ENCODE measurements at places on chromosomes 11 and 22.

GRCh38 chr11:11313426-11313825 is 39.6 kb downstream of the CSNK2A3 start:
- no peak for DNase-seq

DNA sequence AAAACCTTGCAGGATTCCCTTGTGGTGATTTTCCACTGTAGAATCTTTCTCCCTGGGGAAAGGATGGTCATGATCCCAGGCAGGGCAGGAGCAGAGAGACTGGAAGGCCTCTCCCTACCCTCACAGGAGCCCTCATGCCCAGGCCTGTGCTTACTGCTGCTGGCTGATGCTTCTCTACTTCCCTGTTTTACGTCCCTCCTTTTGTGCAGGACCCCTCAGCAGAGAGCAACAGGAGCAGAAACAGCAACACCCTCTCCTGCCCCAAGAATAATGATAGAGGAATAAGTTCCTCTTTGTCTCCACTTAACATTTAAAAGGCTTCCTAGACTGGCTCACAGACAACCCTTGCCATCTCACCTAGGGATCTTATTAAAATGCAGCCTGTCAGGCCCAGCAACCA is 3.6 kb downstream of the ISX start:
- no peak for DNase-seq

DNA sequence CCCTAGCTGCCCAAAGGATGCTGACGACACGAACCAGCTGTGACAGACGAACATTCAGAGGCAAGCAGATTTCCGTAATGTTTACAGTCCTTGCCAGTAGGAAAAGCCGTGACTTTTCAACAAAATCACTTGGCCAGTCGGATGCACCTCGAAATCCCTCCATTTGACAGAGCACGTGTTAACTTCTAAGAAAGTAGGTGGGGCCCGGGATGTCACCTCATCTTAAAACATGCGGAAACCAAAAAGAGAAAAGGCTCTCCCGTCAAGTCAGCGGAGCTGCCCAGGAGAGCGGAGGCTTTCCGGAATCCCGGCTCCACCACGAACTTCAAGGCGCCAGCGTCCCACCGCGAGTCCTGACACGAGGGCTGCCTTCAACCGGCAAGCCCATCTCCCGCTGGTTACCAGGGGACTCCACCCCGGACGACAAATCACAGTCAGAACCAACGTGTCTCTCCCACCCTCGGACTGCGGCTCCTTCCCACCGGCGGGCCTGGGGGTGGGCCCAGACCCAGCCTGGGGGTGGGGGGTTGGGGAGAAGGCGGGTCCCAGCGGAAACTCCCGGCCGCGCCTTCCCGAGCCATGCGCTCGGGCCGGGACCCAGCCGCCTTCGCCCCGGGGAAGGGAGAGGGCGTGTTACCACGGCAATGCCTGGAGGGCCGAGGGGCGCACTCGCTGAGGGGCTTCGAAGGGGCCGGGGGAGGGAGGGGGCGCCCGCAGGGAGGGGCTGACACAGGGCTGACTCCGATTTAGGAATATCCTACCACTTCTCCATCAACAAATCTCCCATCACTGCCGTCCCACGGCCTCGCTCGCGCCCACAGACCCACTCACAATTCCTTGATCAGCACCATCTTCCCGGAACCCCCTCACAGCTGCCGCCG is 475 bp downstream of the PITPNB start:
- DNase-seq = peak; percentile 14

- no peak for DNase-seq
These were observed 295.6 kb downstream of the NTM start for GRCh38 chr11:131666006-131666405.

DNA sequence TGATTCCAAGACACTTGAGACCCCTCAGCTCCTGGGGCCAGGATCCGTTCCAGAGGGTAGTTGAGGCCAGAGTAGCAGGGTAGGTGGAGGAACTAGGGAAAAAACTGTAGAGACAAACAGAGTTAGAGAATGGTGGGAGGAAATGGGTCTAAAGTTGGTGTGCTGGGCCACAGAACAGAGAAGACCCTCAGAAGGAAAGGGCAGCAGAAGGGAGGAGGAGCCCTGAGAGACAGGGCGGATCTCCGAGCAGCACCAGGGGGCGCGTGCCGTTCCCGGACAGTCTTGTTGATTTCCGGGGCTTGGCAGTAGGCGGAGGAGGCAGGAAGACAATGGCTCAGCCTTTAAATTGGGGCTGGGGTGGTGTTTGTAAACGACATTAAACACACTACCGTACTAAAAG is 2.4 kb upstream of the CECR2 start:
- DNase-seq = no peak

GRCh38 chr11:93720522-93720921 is 20.8 kb downstream of the TAF1D start:
- DNase-seq = no peak

- DNase-seq = no peak
These were observed 99.0 kb downstream of the CASP12 start for GRCh38 chr11:104799251-104799650.
